ENCODE measurements at places on chromosomes 12 and 14.

DNA sequence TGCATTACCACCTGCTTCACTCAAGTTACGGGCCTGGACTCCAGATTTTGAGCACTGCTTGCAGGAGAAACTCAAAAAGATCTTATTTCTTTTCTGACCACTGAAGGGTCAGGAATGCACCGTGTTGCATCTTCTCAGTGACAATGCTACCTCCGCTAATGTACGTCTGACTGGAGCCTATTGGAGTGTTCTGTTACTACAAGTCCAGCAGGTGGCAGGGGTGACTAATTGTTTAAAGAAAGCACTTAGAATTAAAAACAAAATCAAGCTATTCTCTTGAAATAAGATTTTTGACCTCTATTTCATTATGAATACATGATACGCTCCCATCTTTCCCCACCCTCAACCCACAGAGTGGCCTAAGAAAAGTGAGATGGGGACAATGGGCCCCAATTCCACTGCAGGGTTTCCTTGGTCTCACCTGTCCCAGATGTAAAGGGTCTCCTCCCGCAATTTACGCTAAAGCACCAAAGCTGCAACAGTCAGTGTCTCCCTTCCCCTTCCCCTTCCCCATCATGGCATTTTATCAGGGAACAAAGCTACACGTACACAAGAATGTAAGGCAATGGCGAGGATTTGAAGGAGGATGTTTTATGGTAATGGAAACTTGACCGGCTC is 2.2 kb downstream of the TBPL2 start:
- no peak for DNase-seq

GRCh38 chr12:98154850-98155249 is 360.5 kb upstream of the TMPO start:
- DNase-seq = no peak

DNA sequence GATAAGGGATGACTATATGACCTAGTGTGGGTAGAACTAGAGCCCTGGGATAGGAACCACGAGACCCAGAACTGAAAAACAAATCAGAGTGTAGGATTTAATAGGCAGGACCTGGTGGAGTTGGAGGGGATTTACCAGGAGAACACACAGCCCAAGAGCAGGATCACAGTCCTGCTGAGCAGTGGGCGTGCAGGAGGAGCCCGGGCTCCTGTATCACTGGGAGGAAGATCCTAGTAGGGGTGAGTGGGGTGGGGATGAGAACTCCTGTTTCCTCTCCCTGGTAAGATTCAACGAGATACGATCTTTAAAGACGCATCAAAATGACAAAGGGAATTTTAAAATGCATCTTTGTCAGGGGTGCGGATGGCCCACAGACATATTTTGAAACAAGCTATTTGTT is 220.1 kb downstream of the GALC start:
- DNase-seq = no peak

- no peak for DNase-seq
These were observed 3.5 kb downstream of the MYF6 start for GRCh38 chr12:80710727-80711449.

GRCh38 chr14:69079747-69080146 is 73.2 kb downstream of the DCAF5 start:
- no peak for DNase-seq

GRCh38 chr14:23066368-23066767 is 9.0 kb upstream of the CDH24 start:
- no peak for DNase-seq

DNA sequence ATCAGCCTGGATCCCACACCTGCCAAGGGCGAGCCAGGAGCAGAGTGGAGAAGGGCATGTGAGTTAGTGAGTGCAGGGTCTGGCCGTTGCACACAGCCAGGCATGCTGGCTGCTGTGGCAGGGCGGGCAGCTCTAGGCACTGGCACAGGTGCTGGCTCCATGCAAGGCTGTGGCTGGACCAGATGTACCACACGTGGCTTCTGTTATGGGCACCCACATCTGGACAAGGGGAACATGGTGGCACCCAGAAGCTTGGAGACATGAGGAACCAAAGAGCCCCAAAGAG is 20.1 kb downstream of the SERPINA3 start:
- no peak for DNase-seq

DNA sequence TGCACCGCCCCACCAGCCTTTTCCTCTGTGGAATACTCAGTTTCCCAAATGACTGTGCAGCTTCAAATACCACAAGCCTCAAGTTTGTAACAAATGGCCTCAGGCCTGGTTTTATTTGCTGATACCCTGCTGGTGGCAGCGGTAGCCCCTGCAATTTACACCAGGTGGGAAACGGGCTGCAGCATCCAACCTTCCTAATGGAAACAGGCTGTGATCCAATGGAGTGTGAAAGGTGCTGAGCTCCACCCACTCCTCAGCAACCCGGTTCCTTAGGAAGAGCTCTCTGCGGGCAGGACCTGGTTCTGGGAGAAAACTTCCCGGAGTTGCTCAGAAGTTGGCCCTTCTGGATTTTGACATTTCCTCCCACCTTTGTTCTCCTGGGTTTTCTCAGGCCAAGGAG is 41.7 kb upstream of the LTA4H start:
- no peak for DNase-seq

GRCh38 chr14:55328317-55328716 is 57.1 kb downstream of the FBXO34 start:
- no peak for DNase-seq

DNA sequence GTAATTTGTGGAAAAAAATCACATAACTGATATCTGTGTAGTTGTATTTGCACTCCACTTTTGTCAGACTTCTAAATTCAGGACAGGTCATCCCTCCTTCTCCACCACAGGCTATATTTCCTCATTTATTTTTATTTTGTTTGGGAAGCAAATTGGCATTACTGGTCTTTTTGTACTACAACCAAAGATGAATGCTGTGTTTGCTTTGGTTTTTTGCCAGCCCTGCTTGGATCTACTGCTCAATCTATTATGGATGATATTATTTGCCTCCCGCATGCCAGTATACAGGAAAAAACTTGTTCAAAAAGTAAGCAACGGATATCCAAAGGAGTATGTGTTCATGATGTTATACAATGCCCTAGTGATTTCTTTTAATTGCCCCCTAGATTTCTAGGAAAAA is 948.8 kb downstream of the TRHDE start:
- no peak for DNase-seq

DNA sequence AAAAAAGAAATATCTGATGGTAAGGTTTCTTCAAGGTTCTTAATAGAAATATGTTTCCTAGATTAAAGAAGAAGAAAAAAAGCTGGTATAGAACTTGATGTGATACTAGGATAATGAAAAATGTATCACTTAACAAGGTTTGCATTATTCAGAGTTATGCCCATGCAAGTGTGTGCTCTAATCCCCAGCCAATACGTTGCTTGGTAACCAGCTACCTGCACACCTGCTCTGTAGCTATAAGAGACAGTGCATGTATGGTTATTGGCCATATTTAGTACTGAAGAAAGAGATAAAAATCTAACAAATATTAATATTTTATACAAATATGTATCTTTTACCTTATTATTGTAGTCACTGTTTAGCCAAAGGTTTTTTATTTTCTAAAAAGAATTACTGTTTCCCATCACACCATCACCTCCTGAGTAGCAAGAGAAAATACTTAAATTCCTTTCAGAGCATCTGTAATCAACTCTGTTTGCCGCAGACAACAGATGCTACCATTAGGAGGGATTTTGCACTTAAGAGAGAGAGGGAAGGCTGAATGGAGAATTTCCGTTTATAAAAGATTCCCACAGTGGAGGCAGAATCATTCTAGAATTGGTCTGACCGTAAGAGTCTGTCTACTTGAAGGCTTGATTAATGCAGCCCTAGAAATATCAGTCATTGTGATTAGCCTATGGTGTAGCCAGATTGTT is 115.6 kb downstream of the NEDD1 start:
- DNase-seq = no peak

DNA sequence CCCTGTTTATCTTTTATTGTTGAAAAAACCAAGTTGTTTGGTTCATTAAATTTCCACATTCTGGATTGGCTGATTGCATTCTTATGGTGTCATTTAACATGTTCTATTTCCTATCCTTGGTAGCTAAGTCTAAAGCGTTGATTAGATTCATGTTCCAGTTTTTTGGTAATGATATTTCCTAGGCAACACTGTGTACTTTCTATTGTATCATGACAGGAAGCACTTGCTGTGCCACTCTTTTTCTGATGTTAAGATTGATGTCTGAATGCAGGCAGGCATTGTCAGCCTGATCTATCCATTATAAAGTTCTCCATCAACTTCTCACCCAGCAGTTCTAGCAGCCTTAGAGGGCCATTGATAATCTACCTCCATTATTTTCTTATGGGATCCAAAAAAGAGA is 91.1 kb upstream of the ARID2 start:
- DNase-seq = no peak

DNA sequence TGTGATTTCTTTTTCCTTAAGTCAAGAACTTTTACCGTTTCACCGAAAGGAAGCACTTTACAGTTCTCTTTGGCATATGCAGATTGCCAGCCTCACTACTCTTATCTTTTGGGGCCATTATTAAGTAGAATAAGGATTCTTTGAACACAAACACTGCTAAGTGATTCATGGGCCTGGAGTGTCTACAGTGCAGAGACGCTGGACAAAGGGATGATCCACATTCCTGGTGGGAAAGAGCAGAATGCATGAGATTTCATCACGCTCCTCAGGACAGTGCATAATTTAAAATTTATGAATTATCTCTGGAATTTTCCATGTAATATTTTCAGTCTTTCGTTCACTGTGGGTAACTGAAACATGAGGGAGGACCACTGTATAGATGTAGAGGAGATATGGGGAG is 90.2 kb downstream of the TTLL5 start:
- DNase-seq = no peak

DNA sequence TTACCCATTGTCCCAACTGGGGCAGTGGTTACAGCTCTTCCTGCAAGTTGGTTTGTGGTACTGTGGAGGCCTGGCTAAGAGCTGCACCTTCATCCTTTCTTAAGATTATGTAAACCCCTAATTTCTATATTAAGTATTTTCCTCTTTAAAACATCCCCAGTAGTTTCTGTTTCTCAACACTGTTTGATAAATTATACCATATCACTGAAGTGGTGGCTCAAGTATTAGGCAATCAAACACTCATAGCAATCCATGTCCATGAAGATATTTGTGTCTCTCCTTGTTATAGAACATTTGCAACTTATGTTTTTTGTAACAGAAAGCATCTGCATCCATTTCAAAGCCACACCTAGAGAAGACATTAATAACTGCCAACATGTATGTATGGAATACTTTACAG is 31.8 kb downstream of the ATXN3 start:
- DNase-seq = no peak

- no peak for DNase-seq
These were observed 21.0 kb downstream of the BATF start for GRCh38 chr14:75543253-75543652.

GRCh38 chr14:44700694-44701093 is 193.6 kb upstream of the FSCB start:
- DNase-seq = no peak

- no peak for DNase-seq
These were observed 16.0 kb upstream of the EVL start for GRCh38 chr14:100049220-100049619.

- DNase-seq = no peak
These were observed 74.3 kb upstream of the SRSF5 start for GRCh38 chr14:69692594-69692993.

- no peak for DNase-seq
These were observed 34.7 kb downstream of the APPL2 start for GRCh38 chr12:105201299-105201698.

GRCh38 chr12:41151793-41152192 is 36.3 kb upstream of the PDZRN4 start:
- DNase-seq = no peak

DNA sequence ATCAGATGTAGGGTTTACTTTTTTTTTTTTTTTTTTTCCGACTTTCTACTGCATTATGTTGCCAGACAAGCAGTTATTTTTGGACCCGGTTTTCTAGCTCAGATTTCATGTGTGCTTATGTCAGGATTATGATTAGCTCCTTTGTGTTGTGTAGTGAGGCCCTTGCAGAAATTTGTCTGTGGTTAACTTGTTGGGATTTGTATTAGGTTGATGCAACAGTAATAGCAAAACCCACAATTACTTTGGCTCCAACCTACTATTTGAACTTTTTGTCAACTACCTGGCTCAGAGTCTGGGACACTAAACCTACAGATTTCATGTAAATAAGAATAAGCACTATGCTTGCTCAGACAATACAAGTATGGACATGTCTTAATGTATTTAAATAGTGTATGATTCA is 44.1 kb upstream of the KCNJ8 start:
- no peak for DNase-seq

GRCh38 chr14:89269404-89269803 is 147.6 kb downstream of the FOXN3 start:
- no peak for DNase-seq

GRCh38 chr14:76926521-76927251 is 100.5 kb downstream of the LRRC74A start:
- DNase-seq = no peak

GRCh38 chr12:49126852-49127763 is 4.1 kb downstream of the TUBA1B start:
- no peak for DNase-seq

GRCh38 chr14:100365741-100366140 is 42.6 kb downstream of the SLC25A47 start:
- DNase-seq = no peak

- no peak for DNase-seq
These were observed 57.0 kb downstream of the GCH1 start for GRCh38 chr14:54845641-54846040.

- no peak for DNase-seq
These were observed 85.0 kb upstream of the ARID2 start for GRCh38 chr12:45644541-45644940.

DNA sequence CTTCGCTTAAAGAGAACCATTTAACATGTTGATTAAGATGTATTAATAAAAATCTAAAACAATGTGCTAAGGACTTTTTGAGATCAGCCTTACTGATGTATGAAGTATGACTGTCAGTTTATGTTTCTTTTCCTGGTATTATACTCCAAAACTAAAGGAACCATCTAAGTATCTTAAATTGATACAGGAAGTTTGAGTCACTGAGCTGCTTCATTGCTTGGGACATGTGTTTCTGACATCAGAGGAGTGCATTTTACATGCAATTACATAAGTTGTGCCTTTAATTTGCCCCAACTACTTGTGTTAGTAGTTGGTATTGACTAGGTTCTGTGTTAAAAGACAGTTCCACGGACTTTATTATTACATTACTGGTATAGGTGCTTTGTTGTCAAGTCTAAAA is 50.9 kb downstream of the PROX2 start:
- no peak for DNase-seq

Measured in activated CD4-positive, alpha-beta T cell treated with anti-CD3 and anti-CD28 coated beads, Interleukin-2, amount 50 U/mL, for 24 hours (primary cell).